Urinary bladder (tissue), 4 donors: ENCODE measurements at places on chromosomes 11 and 22. TPM values are rescaled to one million over a fixed set of nuclear protein-coding genes. Genes with fewer than 3 reads are reported as not detected.

CLCF1 gene
- total RNA-seq: 2.7 TPM

PGA5 gene
- 0.69 TPM for total RNA-seq

ACCS gene
- total RNA-seq: 29.2 TPM

- no peak for DNase-seq
Observed at GRCh38 chr22:30250661-30251267, 4.2 kb upstream of the LIF start.

PRAME gene
- total RNA-seq: not detected

GRCh38 chr11:10770626-10771254, 19.7 kb downstream of the CTR9 start:
- no peak for DNase-seq

DNA sequence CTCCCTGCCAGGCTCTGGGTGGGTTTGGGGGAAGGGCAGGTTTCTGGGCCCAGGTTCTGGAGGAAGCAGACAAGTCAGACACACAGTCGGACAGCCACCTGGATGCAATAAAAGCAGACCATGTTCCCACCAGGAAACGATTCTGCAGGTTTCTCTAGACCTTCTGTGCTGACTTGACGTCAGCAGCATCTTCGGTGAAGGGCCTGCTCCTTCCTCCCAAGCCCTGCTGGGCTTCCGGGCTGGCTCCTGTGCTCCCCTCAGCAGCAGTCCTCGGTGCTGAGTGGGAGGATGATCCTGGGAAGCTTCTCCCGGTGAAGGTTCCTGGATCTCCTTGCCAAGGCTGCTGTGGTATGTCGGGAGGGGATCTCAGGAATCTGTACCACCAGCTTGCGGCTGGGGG, 240.0 kb downstream of the GRIK4 start:
- DNase-seq: no peak

- DNase-seq: no peak
Observed at GRCh38 chr11:8787372-8787771, 104.8 kb downstream of the RPL27A start.

DNA sequence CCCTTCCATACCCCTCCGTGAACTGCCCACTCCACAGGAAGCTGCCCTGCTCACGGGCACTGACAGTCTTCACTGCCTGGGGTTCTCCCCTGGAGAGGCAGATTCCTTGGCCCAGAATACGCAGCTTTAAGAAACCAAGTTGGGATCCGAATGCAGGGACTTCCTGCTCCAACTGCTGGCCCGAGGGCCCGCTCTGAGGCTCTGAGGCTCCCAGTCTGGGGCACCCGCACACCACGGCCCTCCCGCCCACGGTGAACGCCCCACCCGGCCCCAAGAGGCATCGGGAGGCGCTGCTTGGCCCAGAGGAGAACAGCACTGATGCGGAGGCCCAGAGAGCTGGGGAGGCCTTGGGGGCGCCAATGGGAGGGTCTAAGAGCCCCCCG, 42.3 kb downstream of the IGF2 start:
- no peak for DNase-seq

DNA sequence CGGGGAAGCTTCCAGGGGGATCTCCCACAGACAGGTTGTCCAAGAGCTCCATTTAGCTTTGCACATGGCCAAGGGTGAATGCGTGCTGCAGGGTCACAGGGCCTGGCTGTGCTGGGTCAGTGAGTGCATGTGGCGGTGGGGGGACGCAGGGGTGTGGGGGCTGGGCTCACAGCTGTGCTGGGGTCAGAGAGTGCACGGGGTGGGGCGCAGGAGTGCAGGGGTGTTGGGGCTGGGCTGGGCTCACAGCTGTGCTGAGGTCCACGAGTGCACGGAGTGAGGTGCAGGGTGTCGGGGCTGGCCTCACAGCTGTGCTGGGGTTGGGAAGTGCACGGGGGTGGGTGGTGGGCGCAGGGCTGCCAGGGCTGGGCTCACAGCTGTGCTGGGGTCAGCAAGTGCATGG, 557.7 kb downstream of the BRD1 start:
- no peak for DNase-seq

DNA sequence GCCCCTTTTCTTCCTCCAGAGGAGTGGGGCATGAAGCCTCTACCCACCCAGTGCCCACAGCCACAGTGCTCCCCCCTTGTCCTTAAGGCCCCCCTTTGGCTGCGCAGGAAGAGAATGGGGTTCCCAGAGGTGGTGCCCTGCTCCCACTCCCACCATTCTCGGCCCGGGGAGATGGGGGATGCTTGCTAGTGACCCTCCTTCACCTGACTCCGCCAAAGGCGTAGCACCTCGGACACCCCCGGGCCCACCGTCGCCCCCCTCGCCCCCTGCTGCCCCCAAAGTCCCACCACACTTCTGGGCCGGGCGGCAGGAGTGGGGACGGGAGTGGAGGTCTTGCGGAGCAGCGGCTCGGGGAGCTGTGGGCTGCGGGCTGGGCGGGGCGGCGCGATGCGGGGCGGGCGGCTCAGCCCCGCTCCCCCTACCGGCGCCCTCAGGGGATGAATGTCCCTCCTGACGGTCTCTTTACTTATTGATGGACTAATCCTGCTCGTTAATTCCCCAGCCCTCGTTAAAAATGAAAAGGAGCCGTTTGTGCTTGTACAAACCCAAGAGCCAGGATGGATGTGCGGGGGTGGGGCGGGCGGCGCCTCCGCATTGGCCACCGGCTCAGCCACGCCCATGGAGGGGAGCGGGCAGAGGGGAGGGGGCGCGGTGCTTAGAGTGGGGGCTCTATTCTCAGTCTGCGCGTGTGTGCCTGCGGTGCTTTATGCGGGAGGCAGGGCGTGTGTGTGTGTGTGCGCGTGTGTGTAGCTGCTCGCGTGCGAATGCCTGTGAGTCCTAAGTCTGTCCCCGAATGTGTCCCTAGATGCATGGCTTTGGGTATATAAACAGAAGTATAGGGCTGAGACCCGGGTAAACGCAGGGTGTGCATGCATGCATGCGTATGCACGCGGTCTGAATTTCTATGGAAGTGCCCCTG, 25.6 kb downstream of the SYT7 start:
- no peak for DNase-seq

ANKRD42 gene
- 6.4 TPM for total RNA-seq

- DNase-seq: no peak
Observed at GRCh38 chr11:37497326-37497725, 899.3 kb upstream of the RAG2 start.

DNA sequence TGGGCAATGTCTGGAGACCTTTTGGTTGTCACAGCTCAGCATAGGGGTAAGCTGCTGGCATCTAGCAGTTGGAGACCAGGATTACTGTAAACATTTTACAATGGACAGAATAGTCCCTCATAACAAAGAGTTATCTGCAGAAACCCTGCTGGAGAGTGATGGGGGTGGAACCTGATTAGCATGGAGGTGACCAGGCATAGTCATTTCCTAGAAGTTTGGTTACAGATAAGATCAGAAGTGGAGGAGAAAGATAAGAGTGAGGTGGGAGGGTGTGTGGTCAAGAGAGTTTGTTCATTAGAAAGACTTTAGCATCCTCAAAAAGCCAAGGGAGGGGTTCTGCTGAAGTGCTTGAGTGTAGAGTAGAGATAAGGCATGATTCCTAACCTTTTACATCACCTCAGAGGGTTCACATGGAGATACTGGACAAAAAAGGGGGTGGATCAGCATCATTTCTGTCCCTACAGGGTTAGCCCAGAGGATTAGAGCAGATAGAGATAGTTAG, 38.8 kb downstream of the PRDM11 start:
- DNase-seq: no peak

DNA sequence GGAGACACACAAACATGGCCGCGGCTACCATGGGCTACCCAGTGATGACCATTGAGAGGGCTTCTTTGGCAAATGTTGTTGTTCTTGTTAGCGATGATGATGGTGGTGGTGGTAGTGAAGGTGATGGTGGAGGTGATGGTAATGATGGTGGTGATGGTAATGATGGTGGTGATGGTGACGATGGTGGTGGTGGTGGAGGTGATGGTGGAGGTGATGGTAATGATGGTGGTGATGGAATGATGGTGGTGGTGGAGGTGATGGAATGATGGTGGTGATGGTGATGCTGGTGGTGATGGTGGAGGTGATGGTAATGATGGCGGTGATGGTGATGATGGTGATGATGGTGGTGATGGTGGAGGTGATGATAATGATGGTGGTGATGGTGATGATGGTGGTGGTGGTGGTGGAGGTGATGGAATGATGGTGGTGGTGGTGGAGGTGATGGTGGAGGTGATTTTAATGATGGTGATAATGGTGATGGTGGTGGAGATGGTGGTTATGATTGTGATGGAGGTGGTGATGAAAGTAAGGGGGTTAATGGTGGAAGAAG, 16.3 kb upstream of the WNT7B start:
- DNase-seq: no peak

DNA sequence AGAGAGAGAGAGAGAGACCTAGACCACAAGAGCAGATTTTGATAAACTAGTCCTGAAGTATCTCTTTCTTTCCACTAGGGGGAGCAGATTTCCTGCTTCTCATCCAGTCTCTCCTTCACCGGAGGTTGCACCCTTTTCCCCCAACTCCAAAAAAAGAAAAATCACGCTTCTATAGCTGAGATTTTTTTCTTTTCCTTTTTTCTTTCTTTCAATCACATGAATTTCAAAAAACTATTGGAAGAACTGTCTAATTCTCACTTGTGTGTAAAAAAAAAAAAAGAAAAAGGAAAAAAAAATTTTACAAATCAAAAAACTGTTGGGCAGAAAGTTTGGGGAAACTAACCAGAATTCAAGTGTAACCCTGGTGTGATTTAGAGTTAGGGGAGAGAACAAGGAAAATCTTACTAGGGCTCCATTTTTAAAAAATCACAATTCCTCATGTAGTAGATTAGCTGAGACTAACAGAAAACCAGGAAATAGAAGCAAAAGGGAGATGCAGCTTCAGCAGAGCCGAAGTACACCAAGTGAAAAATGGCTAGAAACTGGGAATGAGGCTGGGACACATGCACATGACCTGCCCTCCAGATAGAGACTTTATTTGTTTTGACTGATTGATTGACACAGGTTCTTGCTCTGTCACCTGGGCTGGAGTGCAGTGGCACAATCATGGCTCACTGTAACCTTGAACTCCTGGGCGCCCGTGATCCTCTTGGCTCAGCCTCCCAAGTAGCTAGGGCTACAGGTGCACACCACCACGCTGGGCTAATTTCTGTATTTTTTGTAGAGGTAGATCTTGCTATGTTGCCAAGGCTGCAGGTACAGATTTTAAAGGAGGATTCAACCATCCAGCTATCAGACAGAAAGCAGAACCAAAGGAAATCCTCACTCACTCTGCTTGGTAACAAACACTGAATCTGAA, 27.1 kb downstream of the SDHD start:
- no peak for DNase-seq

GRCh38 chr22:35426801-35427140, 26.8 kb downstream of the MCM5 start:
- no peak for DNase-seq
